ENCODE measurements at places on chromosomes 6 and 20.

GRCh38 chr6:4853782-4854511 lies 77.7 kb downstream of the CDYL start:
- DNase-seq: no peak

DNA sequence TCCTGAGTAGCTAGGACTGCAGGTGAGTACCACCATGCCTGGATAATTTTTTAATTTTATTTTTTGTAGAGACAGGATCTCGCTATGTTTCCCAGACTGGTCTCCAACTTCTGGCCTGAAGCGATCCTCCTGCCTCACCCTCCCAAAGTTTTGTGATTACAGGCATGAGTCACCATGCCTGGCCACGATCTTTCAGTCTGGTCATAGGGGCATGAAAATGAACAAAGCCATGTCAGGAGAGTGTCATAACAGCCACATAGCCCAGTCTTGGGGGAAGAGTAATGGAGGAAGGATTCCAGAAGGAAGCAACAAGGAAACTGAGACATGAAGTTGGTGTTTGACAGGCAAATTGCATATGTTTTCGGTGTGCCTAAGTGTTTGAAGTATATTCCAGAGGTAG lies 17.0 kb upstream of the SNX3 start:
- DNase-seq: no peak

- no peak for DNase-seq
Observed at GRCh38 chr6:39927159-39927558, 7.1 kb downstream of the MOCS1 start.

- no peak for DNase-seq
Observed at GRCh38 chr20:54266844-54267243, 59.0 kb downstream of the PFDN4 start.

DNA sequence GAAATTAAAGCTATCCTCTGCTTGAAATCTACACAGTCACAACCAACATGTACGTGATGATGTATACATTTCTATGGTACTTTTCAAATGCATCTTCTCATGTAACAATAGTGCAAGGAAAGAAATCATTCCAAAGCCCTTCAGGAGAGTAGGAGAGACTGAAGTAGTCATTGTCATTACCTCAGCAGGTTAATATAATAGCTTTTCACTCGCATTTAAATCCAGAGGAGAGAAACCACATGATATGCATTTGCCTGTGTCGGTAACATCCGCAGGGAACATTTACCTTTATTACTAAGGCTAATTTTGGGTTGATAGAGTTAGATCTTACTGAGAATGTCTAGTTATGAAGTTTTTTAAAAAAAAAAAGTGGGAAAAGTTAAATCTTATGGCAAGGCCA lies 186.6 kb upstream of the DTNBP1 start:
- DNase-seq: no peak

DNA sequence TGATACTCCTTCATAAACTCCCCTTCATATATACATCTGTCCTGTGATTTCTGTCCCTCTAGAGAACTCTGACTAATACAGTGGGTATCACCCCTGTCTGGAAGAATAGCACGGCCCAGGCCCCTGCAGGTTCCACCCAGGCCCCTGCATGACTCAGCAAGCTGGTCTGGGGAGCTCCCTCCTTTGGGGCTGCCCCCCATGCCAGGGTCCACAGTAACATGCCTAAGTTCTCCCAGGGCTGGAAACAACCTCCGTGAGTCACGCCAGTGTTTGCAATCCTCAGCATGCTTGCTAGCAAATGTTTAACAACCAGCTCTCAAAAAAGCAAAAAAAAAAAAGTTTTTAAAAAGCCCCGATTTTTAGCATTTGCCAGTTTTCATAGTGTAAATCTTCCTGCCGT lies 134.3 kb upstream of the CDH4 start:
- no peak for DNase-seq

DNA sequence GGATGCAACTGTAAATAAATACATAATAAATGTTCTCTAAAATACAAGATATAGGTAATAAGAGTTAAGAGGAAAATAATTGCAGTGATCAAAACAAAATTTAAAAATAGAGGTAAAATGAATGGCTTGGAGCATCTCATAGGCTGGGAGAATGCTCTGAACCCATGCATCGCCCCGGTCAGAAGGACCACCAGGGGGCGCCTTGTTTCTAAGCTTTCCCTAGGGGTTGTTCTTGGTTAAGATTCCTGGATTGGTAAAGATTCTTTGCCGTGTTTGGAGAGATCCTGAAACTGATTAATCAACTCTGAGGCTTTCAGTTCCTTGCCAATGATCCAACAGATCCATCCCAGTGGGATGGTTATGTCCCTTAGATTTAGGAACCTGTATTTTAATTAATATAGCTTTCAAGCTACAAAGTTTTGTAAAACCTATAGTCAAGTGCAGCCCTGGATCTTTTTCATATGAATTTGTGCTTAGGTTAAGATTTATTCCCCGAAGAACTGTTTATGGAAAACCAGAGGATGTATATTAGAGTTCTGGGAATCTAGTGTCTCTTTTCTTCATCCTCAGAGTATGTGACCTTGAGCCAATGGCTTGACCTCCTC lies 45.3 kb upstream of the PRELID3B start:
- DNase-seq: peak; percentile 10

DNA sequence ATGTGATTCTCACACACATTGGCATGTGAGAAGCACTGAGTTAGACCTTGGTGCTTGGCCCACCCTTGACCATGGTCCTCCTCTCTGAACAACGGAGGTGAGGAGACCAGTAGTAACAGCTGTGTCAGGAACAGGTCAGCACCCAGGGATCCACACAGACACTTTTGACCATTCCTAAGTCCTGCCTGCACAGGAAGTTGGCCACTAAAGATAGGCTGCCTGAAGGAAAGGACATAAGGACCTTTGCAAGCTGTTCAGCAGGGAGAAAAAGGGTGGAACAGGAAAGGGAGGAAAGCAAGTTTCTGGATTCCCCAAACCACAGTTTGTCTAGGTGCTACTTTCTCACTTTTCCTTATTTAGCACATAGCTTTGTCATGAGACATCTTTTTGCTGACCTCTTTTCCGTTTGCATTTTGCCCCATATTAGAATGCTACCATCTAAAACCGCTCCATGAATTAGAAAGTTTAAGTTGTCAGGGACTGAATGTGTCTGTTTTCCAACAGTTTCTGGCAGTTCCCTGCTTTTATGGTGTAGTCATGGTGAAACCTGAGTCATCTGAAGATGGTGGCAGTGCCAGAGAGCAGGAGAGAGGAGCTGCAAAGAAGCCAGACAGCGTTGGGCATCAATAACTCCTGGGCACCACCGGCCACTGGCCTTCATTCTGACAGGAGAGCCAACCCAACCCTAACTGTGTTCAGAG lies 1.1 kb upstream of the CD109 start:
- no peak for DNase-seq

GRCh38 chr6:167590193-167590592 lies 236.5 kb upstream of the AFDN start:
- no peak for DNase-seq

GRCh38 chr6:14656078-14656521 lies 538.5 kb downstream of the CD83 start:
- DNase-seq: no peak

- DNase-seq: no peak
Observed at GRCh38 chr6:167858086-167858591, 31.4 kb downstream of the AFDN start.

GRCh38 chr6:33772902-33773472 lies 15.9 kb downstream of the LEMD2 start:
- DNase-seq: no peak

DNA sequence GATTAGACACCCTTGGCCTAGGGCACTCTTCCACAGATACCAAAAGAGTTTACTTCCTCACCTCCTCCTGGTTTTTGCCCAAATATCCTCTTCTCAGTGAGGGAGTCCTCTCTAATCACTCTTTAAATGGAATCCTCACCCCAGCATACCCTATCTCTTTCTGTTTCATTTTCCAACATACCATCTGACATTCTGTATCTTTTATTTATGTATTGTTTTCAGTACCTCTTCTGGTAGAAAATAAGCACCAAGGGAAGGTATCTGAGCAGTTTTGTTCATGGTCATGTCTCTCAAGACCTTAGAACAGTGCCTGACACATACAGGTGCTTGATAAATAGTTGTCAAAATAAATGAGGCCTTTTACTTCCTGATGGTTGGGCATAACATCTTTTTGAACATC lies 55.1 kb downstream of the KIAA0408 start:
- DNase-seq: no peak

GRCh38 chr6:44917430-44917829 lies 410.7 kb upstream of the RUNX2 start:
- DNase-seq: no peak

DNA sequence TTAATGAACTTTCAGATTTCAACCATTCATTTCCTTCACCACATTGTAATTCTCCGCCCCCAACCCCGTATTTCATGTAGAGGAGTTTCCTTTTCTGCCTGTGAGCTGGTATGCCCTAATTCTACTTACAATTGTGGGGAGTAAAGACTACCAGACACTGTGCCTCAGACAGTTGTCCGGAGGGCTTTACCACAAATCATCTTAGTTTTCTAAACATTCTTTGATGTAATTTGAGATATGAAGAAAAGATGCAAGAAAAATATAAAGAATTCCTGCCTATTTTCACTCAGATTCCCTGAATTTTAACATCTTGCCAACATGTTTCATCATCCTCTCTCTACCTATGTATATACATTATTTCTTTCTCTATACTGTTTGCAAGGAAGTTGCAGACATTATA lies 28.3 kb upstream of the LOC128125822 start:
- DNase-seq: no peak

DNA sequence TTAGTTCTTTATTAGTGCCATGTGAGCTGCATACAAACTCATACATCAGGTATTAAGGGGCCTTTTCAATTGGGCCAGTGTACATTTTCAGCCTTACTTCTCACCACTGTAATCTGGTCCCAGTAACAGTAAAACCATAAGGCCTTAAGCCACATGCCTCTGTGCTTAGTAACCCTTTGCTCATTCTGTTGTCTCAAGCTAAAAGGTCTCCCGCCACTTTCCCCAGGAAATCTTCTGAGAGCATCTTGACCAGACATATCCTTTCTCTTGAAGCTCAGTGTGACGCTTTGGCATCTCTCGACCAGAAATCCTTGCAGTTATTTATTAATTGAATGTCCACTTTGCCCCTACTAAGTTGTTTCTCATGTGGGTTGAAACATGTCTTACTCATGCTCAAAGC lies 68.0 kb downstream of the CYP39A1 start:
- no peak for DNase-seq

- DNase-seq: no peak
Observed at GRCh38 chr6:10302566-10303235, 112.2 kb downstream of the TFAP2A start.

GRCh38 chr6:113585246-113585645 lies 271.9 kb upstream of the MARCKS start:
- DNase-seq: no peak

DNA sequence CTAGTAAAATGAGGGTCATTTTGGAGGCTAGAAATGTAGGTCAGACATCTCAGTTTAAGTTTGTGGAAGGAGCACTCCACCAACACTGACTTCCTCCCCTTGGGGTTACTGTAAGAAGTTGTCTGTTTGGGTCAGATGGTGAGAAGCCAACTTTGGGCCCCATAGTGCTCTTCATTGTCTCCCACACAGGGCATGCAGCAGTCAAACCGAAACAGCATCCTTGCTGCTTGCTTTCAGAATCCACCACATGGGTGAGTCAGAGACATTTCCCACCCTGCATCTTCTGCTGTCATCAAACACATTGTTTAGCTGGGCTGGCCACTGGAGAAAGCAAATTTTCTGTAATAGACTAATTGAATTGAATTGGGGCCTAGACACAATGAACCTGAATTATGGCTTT lies 16.8 kb downstream of the IL17F start:
- DNase-seq: no peak

GRCh38 chr6:40011844-40012243 lies 77.6 kb upstream of the MOCS1 start:
- no peak for DNase-seq

DNA sequence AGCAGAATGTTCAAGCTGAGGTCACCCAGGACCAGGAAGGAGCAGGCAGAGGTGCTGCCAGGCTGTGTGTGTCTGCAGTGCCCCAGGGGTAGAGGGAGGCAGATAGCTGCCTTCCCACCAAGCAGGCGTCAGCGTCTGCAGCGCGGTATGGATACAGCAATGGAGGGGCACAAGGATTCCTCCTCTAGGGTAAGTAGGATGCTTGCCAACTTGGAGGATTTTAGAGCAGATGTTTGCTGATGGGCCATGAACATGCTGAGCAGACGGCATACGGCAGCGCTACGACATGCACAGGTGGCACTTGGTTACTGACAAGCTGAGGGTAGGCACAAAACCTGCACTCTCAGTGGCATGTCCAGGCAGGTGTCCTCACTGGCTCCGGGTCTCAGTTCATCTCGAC lies 48.1 kb downstream of the PSMG4 start:
- no peak for DNase-seq

GRCh38 chr6:16660157-16660497 lies 101.1 kb downstream of the ATXN1 start:
- DNase-seq: no peak

DNA sequence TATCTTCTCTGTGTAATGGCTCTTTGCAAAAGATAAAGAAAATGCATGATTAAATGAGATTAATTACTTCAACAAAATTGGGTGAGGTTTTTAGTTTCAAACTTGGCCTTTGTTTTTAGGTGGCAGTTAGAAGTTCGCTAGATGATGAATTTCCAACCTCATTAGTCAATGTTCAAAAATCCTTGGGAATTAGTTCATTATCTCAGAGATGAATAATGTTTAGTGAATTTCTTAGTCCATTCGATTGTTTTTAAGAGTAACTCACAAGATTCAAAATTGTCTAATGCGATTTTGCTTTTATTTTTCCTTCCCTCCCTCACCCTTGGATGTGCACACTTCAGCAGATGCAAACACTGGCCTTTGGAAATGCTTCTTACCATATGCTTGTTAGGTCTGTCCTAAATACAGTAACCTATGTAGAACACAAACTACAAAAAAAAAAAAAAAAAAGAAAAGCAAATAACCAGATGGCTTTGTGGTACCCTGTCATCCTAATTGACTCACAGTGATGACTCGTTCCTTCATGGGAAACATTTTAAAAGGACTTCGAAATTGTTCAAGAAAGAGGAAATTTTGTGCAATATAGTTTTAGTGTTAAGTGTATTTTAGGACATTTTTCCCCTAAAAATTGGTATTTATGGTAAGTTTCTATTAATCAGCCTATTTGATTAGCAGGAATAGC lies 66.7 kb downstream of the FAM229B start:
- no peak for DNase-seq

DNA sequence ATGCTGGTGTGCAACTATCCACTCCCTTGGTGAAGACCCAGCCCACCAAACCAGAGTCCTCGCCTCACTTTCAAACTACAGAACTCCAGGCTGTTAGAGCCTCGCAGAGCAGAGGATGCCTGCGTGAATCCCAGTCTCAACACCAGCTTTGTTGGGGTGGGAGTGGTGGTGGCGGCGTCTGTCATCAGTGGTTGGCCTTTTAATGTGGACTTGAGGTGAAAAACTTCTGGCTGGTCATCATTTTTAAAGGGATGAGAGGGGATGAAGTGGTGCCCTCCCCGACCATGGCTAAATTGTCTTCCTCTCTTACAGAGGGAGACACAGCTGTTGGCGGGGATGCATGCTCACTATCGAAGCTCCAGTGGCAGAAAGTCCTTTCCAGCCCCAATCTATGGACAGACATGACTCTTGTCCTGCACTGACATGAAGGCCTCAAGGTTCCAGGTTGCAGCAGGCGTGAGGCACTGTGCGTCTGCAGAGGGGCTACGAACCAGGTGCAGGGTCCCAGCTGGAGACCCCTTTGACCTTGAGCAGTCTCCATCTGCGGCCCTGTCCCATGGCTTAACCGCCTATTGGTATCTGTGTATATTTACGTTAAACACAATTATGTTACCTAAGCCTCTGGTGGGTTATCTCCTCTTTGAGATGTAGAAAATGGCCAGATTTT lies 54.9 kb downstream of the EZR start:
- DNase-seq: no peak

All from NCI-H187 treated with DMSO at 0.1 percent for 48 hours (cell line).